Activated CD4-positive, alpha-beta T cell treated with anti-CD3 and anti-CD28 coated beads, Interleukin-2, amount 50 U/mL, for 4 hours (primary cell): ENCODE measurements at places on chromosomes 2 and 18.

DNA sequence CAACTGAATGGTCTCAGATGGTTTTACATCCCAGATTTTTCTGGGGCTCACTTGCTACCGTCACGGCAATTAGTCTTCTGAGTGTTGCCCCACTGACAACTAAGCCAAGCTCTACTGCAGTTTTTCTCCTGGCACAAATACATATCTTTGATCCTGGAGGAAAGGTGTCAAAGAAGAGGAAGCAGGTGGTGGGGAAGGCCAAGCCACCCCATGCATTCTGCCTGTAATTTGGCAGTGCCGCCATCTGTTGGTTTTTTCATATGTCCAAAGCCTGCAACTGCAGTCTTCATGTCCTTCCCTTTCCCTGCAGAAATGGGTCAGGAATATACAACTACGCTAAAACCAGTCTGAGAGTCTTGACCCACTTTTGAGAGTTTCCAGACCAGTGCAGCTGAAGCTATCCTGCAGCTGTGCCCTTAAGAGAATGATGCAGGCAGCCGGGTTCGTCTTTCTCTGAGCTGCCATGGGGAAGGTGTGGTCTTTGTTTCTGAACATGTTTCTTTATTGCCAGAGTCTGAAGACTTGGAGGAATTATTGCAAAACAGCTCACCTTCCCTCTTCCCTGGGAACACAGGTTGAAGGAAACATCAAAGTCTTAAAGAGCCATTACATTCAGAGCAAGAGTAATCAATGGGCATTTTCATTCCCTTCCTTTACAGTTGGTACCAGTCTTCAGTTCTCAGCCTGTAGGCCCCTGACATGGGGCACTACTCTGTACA lies 71.8 kb upstream of the ATL2 start:
- DNase-seq, result no peak

DNA sequence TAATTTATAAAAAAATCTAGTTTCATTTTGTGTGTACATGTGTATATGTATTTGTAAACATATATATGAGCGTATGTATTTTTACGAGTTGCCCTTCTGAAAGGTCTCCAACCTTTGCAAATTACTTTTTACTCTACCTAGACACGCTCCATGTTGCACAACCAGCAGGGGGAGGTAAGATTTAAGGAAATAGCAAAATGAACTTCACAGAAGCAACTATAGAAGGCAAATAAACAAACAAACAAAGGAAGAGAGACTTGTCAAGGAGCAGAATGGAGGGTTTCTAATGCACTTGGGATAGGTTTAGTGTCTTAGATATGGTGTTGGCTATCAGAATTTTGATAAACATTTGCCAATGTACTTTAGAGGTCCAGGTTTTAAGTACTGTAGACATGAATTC lies 820.5 kb upstream of the POU3F3 start:
- DNase-seq, result no peak

GRCh38 chr18:38695559-38696280 lies 1130.1 kb upstream of the CELF4 start:
- no peak for DNase-seq

- no peak for DNase-seq
These were observed 25.0 kb downstream of the WIPF1 start for GRCh38 chr2:174572556-174572955.

GRCh38 chr2:11042841-11043240 lies 112.4 kb upstream of the SLC66A3 start:
- no peak for DNase-seq

GRCh38 chr2:80499095-80499494 lies 194.5 kb upstream of the LRRTM1 start:
- no peak for DNase-seq

DNA sequence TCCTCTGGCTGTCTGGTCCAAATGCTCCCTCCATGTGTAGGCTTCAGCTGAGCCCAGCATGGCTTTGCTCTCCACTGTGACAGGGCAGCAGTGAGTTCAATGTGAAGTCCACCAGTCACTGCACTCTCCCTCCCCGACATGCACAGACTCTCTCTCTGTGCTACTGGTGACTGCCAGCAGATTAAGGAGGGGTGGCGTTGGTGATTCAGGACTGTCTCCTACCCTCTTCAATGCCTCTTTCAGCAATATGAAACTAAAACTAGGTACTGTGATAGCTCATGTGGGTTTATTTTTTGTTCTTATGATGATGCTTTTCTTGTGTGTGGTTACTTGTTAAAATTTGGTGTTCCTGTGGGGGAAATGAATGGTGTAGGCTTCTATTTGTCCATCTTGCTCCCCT lies 201.0 kb upstream of the RBMS1 start:
- DNase-seq, result no peak

DNA sequence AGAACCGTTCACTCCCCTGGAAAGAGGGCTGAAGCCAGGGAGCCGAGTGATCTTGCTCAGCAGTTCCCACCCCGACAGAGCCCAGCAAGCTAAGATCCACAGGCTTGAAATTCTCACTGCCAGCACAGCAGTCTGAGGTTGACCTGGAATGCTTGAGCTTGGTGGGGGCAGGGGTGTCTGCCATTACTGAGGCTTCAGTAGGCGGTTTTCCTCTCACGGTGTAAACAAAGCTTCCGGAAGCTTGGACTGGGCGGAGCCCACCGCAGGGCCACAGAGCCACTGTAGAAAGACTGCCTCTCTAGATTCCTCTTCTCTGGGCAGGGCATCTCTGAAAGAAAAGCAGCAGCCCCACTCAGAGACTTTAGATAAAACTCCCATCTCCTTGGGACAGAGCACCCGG lies 180.8 kb downstream of the WDR7 start:
- DNase-seq, result no peak

DNA sequence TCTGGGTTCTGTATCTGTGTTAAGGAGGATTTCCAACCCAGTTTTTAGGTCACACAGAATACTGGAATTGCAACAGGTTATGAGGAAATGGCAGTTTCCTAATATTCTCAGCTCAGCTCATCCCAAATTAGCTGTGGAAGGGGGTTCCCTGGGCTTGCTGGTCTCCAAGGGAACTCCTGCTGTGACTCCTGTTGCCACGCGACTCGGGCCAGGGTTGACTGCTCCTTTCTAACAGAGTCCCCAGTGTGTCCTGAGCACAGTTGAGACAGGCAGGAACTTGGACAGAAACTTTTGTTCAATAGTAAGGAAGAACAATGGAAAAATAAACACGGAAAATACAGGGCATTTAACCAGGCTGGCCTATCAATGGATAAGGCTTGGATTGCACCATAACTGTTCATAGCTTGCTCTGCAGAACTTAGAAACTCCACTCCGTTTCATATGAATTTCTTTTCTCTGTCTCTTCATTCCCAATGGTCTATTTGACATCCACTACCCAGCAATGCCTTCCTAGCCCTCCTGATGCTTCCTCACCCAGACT lies 3.8 kb upstream of the ROCK2 start:
- DNase-seq, result no peak

GRCh38 chr18:45519411-45520280 lies 95.6 kb upstream of the SLC14A2 start:
- DNase-seq, result no peak

- no peak for DNase-seq
These were observed at the start of gene GBX2 for GRCh38 chr2:236168110-236169080. TSS of gene GBX2 (minus strand) at chr2:236168386. CDS start at chr2:236167971, 415 bp downstream.

GRCh38 chr18:36143391-36143790 lies 13.7 kb downstream of the ELP2 start:
- DNase-seq, result no peak

GRCh38 chr2:99984799-99985515 lies 157.4 kb downstream of the AFF3 start:
- DNase-seq, result no peak

DNA sequence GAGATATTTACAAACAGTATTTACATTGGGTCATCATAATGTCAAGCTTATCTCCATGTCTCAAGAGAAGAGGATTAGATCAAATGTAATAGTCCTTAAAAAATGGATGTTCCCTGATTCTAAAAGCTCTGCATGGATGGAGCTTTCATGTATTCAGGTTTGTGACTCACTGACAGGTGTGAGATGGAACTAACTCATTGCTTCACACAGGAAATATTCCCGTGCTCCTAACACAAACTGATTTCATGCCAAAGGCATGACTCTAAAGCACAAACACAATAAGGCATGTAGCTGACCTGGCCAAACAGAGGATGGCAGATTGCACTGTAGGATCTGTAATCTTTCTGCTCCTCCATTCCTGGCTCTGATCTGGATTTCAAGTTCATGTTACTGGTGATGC lies 110.0 kb downstream of the ALK start:
- no peak for DNase-seq

DNA sequence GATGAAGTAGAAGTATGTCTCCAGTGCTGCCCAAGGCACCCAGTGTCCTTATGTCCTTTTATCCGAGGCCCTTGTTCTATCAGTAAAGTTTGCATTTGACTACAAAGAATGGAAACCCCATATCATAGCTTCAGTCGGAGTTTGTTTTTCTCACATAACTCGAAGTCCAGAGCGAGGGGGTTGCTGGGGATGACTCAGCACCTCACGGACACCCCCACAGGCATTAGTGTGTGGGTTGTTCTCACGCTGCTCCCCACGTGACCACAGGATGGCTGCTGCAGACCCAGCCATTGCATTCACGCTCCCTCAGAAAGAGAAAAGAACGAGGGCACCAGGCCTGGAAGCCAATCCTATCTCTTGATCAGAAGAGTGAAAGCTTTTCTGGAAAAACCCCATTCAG lies 27.8 kb downstream of the SALL3 start:
- DNase-seq, result no peak

DNA sequence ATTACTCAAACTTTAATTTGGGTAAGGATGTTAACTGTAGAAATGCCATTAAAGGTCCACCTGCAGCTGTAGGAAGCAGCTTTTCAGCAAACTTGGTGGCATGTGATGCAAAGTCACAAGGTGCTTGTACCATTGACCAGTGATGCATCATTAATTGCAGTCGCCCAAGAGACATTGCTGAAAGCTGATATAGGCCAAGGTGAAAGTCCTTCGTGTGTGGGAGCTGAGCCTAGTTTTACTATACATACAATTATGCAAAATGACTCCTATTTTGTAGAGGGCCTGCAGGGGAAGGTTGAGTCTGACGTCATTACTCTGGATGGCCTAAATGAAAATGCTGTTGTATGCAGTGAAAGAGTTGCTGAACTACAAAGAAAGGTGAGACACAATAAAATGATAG lies 40.5 kb downstream of the ALMS1 start:
- no peak for DNase-seq

GRCh38 chr2:181258720-181259119 lies 198.5 kb upstream of the ITGA4 start:
- DNase-seq, result no peak

GRCh38 chr2:6392354-6392753 lies 473.4 kb downstream of the CMPK2 start:
- no peak for DNase-seq

DNA sequence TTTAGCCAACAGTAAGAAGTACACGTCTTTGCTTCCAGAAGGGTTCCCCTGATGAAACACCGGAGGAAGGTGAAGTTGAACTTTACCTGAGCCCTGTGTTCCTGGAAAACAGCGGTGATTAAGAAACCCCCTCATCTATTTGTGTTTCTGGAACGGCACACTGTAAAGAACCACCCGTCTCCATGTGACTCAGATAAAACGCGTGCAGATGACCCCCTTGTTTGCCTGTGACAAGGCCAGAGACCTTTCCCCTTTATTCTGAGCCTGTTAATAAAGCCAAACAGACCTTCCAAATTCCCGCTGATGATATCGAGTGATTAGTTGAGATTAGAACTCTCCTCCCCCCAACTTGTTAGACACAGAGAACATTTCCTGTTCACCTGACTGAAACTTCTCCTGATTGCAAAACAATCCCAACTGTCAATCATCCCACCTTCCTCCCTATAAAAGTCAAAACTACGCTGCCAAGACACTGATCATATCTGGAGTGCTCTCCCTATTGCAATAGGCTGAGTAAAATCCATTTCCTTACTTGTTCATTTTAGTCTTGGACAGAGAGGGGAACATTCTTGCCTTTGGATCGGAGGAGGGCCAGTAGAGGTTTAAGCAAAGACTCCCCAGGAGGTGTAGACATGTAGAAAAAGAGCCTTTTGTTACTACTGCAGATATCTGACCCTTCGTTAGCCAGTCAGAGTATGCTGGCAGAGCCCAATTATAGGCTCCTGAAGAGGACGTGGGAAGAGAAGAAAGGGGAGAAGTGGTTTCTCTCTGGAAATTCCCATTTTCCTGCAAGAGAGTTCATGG lies 914 bp upstream of the IWS1 start:
- no peak for DNase-seq

GRCh38 chr2:8544171-8544785 lies 137.6 kb upstream of the ID2 start:
- DNase-seq, result no peak

DNA sequence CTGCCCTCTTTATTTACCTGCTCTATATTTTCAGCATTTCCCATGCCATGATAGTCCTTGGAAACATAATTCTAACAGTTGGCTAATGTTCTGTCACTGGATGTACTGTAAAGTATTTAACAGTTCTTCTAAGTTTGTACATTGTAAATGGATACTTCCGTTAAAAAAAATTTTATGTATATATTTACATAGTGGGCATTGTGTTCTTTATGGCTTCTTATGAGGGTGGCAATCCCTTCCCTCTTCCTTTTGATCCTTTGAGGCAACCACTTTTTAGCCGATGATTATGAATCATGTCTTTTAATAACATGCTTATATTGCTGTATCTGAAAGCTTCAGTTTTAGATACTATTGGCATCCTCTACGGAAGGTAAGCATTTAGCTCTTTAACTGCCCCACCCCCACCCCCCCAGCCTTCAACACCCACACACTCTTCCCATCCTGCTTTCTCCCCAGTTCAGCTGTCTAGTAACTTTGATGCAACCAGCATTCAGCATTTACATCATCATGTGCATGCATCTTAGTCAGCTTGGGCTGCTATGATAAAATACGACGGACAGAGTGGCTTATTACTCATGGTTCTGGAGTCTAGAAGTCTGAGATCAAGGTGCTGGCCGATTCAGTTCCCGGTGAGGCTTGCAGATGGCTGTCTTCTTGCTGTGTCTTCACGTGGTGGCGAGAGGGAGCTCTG lies 21.0 kb upstream of the EDAR start:
- no peak for DNase-seq

GRCh38 chr2:169980001-169980400 lies 152.7 kb downstream of the UBR3 start:
- DNase-seq, result no peak

DNA sequence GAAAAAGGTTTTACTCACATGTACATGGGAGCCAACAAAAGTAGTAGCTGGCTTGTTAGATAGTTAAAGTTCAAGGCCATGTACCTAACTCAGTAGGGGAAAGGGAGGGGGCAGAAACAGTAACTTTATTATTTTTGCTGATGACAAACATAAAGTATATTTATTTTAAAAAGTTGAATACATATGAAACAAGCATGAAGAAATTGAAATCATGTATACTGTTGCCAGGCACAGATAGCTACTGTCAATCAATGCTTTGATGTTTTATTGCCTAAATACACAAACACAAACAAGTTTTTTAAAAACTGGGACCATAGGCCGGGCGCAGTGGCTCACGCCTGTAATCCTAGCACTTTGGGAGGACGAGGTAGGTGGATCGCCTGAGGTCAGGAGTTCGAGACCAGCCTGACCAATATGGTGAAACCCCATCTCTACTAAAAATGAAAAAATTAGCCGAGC lies 7.6 kb upstream of the PSD4 start:
- no peak for DNase-seq

DNA sequence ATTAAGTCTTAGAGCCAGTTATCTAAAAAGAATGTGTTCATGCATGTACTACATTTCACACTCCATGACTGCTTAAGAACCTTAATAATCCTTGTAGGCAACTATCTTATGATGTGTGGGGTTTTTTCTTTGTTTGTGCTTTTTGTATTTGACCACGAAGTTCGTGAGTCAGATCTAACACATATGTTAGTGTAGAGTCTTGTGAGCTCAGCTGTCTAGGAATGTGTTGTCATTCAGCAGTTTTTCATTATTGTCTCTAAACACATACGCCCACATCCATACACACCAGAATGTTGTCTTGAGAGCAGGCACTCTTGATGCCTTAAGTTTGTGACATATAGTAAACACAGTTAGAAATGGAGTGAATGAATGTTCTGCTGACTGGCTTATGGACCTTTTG lies 38.4 kb downstream of the CAB39 start:
- DNase-seq, result no peak
